ENCODE measurements at places on chromosomes 1 and 21.

- no peak for DNase-seq
These were observed 23.6 kb upstream of the ZNF362 start for GRCh38 chr1:33232716-33233115.

DNA sequence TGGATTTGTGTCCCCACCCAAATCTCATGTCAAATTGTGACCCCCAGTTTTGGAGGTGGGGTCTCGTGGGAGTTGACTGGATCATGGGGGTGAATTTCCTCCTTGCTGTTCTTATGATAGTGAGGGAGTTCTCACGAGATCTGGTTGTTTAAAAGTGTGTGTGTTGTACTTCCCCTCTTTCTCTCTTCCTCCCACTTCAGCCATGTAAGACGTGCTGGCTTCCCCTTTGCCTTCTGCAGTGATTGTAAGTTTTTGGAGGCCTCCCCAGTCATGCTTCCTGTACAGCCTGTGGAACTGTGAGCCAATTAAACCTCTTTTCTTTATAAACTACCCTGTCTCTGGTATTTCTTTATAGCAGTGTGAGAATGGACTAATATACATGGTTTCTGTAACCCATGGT, 64.6 kb downstream of the RHOU start:
- no peak for DNase-seq

GRCh38 chr1:32742956-32743355, 40.4 kb upstream of the SYNC start:
- no peak for DNase-seq

GRCh38 chr1:6507037-6507428, 15.6 kb upstream of the PLEKHG5 start:
- DNase-seq = no peak

GRCh38 chr1:67791686-67792085, 41.6 kb downstream of the GNG12 start:
- DNase-seq = no peak

- no peak for DNase-seq
These were observed 9.7 kb downstream of the IFFO2 start for GRCh38 chr1:18946550-18947381.

DNA sequence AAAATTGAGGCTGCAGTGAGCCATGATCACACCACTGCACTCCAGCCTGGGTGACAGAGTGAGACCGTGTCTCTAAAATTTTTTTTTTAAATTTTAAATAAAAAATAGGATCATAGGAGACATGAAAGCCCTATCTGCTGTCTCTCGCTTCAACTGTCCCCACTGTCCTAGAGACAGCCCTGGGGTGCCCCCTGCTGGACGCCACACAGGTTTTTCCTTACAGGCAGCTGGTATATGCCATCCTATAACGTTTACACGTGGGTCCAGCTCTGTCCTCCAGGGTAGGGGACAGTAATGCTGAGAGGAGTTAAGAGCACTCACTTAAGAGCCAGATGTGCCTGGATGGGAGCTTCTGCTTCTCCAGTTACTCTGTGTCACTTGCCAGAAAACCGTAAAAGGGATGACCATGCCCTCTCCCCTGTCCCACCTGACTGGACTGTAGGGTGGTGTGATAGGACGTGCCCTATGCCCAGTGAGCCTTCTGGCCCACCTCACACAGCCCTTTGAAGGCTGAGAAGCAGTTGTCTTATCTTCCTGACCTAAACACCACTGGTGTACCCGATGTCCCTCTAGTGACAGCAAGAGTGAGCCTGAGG, 8.5 kb downstream of the FBXO2 start:
- DNase-seq = peak; percentile 74

GRCh38 chr1:117964290-117965038, 34.9 kb downstream of the WDR3 start:
- no peak for DNase-seq

DNA sequence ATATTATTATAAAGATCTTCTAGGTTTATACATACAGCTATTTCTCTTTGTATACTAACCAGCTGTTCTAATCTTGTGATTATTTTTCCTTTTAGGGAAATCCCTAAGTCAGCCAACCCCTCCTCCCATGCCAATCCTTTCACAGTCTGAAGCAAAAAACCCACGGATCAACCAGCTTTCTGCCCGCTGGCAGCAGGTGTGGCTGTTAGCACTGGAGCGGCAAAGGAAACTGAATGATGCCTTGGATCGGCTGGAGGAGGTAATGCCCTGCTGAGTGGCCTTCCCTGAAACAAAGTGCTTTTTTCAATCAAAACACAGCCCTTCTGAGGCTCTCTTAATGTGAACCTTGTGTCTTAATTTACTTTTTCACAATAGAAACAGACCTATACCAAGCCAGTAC, 32.4 kb upstream of the BMP8A start:
- DNase-seq = no peak

DNA sequence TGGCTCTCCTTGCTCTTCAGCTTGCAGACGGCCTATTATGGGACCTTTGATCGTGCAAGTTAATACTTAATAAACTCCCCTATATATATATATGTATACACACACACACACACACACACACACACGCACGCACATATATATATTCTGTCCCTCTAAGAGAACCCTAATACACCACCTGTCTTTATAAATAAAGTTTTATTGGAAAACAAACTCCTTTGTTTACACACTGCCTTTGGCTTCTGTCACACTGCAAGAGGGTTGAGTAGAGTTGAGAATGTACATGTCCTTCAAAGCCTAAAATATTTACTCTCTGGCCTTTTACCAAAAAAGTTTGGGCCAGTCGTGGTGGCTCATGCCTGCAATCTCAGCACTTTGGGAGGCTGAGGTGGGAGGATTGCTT, 26.2 kb upstream of the SIM2 start:
- no peak for DNase-seq

DNA sequence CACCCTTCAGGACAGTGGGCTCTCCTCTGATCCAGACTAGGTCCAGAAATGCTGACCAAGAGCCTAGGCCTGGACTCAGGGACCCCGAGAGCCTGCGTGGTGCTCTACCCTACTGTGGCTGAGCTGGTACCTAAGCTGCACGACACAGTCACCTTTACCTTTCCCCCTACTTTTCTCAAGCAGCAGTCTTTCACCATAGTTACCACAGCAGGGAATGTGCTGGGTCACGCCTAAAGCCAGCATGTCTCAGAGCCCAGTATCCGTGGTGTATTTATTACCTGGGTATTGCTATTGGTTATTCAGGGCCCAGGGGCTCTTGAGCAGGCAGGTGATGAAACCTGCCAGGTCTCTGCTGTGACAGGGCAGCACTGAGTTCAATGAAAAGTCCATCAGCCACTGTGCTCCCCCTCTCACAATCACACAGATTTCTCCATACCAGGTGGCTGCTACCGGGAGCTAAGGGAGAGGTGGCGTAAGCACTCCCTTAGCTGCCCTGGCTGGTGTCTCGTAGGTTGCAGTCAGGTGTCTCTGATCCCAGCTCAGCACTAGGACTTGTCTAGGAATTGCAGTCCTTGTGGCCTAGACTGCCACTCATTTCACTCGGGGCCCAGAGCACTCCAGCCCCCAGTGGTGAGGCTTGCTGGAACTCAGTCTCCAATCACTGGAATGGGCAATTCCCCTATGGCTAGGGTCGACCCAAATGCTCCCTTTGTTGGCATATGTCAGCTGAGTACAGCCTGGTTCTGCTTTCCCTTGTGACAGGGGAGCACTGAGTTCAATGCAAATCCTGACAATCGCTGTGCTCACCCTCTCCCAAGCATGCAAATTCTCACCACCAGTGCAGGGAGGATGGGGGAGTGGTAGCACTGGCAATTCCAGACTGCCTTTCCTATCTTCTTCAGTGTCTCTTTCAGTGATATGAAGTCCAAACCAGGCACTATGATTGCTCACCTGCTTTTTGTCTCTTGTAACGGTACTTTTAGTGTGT, 128.7 kb downstream of the PHTF1 start:
- DNase-seq = no peak

GRCh38 chr1:30884723-30885122, 23.8 kb downstream of the SDC3 start:
- no peak for DNase-seq

GRCh38 chr1:27668121-27668807, 3.7 kb downstream of the IFI6 start:
- DNase-seq = no peak

GRCh38 chr1:8599646-8600212, 217.7 kb downstream of the RERE start:
- DNase-seq = no peak

- DNase-seq = no peak
These were observed 15.4 kb upstream of the TENT5C start for GRCh38 chr1:117590273-117590925.

DNA sequence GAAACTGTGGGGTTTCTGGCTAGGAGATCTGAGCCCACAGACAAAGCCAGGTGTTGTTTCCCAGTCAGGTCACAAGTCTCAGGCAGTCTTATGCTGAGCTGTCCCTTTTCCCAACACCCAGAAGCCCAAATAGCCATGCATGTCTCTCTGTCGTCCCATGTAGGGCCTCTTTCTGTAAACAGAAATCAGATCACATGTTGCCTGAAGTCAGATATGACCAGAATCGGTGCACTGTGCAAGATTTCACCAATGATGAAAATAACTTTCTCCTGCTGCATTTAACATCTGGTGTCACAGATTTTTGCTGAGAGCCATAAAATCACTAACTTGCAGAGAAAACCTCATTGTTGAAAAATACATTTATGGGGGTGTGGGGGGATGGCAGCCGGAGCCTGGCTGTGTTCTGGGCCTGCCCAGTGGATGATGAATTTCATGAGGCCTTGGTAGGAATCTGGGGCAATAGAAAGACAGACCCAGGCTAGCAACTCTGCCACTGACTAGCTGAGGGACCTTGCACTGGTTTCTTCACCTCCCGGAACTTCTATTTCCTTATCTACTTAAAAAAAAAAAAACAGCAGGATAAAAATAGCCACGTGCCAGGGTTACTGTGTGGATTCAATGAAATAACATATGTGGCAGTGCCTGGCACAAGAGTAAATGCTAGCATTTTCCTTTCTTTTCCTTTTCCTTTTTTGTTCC, 158.8 kb upstream of the NFIA start:
- DNase-seq = no peak

DNA sequence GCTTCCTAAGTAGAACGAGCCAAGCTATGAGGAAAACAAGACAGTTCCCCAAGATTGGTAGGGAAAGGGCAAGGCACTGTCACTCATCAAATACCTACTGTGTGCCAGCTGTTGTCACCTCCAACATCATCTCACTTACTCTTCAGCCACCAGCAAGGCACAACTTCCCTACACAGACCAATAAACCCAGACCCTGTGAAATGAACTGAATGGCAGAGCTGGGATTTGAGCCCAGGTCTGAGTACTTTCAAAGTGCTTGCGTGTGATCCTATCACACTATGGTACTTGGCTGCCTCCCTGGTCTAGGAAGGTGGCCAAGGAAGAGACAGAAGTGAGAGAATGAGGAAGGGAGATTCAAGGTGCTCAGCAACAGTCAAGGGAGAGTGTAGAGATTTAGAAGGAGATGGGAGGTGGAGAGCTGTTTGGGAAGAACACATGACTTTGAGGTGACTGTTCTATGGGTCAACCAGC, 16.7 kb upstream of the TRIM63 start:
- no peak for DNase-seq

DNA sequence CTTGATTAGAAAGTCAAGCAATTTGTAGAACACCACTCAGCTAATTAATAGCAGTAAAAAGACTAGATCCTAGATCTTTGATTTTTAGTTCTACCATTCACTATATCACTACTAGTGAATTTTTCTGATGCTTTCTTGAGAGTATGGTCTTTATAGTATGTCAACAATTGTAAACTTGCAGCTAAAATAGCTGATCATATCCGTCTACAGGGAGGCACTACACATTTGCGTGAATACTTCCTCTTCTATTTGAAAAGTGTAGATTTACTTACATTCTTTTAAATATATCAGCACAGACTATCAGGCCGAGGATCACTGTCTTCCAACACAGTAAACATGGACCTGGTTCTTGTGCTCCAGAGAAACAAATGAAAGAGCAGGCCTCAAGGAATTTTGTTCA, 18.6 kb upstream of the PTPRC start:
- no peak for DNase-seq

DNA sequence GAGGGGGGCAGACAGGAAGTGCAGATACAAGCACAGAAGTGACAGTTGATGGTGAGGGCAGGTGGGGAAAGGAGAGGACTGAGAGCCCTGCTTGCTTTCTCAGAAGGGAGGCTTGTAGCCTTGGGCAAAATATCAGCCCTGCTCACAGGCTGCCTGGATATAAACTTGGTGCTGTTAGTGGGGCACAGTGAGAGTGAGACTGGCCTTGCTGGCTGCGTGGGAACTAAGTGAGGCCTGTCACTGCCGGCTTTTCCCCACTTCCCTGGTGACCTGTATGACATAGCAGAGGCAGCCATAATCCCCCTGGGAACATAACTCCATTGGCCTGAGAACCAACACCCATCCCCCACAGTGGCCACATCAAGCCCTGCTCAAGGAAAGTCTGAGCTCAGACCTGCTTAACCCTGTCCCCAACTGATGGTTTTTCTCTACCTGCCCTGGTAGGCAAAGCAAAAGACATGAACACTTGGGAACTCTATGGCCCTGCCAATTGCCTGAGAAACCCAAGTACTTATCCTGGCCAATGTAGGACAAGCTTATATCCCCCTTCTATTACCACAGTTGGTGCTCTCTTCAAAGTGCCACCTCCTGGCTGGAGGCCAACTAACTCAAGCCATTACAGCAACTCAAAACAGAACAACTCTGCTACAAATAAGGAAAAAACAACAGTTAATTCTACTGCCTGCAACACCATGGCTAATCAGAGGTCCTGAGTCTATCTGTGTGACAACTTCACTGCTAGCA, 472.7 kb downstream of the PLPP3 start:
- DNase-seq = no peak

DNA sequence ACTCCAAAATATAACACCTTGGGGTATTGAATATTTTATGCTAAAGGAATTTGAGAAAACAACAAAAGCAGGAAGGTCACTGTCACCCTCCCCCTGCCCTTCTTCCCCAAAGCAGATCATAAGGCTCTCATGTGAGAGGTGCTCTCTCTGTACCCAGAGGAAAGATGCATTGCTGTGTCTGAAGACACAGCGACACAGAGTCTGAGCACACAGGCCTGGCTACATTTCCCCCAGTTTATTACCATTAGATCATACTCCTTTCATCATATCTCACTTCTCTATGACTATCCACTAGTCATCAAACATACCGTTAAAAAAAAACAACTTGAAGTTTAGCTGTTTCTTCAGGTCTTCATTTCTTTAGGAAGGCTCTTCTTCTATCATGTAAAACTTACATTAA, 127.1 kb downstream of the PPIAL4G start:
- no peak for DNase-seq

- no peak for DNase-seq
These were observed 58.1 kb upstream of the VTCN1 start for GRCh38 chr1:117268535-117269455.

DNA sequence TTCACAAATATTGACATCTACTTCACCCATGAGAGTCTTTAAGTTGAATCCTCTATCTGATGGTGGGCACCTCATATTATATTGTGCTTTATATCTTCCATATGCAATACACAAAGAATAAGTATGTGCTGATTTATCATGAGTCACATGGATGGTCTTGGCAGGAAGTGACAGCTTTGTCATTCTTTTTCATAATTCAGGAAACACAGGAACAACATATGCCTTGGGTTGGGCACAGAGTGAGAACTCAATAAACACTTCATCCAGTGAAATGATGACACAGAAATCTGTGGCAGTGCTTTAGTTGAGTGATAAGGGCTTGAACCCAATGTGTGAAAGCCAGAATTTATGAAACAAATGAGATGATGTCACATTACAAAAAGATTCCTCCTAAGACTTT, 41.2 kb downstream of the GADD45A start:
- no peak for DNase-seq

GRCh38 chr1:228469413-228470162, 17.6 kb upstream of the RNF187 start:
- DNase-seq = no peak

- no peak for DNase-seq
These were observed 55.9 kb downstream of the NFIA start for GRCh38 chr1:61138305-61138704.

All from activated T-cell treated with anti-CD3 and anti-CD28 coated beads for 48 hours (primary cell).